ENCODE measurements at places on chromosomes 7 and 10.

DNA sequence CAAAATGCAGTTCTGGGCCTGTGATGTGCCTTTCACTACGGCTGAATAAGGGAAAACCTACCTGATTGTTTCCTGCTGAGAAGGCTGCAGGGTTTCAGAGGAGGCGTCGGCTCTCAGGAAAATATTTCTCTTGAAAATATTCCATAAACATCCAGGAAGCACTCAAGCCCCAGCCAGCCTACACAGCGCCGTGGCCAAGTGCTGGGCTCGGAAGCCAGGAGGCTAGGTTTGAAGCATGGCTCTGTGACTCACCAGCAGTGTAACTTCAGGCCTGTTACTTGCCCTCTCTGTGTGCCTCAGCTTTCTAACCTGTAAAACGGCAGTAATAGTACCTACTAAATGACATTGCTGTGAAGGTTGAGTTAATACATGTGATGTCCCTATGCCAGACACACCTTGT lies 399.1 kb downstream of the GATA3 start:
- DNase-seq = no peak

- no peak for DNase-seq
Observed at GRCh38 chr7:22008087-22008486, 62.4 kb upstream of the CDCA7L start.

DNA sequence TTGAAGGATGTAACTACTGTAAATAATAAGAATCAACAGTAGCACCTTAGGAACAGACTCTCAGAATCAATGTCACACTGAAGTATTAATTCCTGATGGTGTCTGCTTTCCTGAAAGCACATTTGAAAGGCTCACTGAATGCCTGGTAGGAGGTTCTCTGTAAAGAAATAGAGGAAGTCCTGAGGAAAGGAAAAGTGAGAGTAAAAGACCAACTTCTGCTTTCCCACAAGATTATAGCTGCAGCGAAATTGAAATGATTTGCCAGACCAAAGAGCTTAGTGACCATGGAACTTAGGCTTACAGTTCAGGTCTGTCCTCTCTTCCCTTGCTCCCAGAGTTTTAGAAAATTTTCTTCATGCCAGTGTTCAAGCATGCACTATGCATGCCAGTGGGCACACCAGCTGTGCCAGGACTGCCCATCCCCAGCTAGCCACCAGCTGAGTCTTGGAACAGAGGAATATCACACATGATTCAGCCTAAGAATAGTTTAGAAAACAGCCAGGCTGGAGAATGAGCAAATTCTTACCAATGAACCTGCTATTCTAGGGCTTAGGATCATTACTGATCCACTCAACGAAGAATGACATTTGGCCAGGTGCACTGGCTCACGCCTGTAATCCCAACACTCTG lies 123.2 kb downstream of the HERPUD2 start:
- DNase-seq = no peak

- no peak for DNase-seq
Observed at GRCh38 chr10:20443094-20443493, 454.0 kb downstream of the NEBL start.

DNA sequence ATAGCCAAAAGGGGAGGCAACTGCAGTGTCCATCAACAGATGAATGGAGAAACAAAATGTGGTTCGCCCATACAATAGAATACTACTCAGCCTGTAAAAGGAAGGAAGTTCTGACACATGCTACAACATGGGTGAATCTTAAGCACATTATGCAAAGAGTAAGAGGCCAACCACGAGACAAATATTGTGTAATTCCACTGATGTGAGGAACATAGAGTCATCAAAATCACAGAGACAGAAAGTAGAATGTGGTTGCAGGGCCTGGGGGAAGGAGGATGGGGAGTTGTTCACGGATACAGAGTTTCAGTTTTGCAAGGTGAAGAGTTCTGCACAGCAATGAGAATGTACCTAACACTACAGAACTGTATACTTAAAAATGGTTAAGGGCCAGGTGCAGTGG lies 13.7 kb upstream of the C10orf71 start:
- DNase-seq = no peak

DNA sequence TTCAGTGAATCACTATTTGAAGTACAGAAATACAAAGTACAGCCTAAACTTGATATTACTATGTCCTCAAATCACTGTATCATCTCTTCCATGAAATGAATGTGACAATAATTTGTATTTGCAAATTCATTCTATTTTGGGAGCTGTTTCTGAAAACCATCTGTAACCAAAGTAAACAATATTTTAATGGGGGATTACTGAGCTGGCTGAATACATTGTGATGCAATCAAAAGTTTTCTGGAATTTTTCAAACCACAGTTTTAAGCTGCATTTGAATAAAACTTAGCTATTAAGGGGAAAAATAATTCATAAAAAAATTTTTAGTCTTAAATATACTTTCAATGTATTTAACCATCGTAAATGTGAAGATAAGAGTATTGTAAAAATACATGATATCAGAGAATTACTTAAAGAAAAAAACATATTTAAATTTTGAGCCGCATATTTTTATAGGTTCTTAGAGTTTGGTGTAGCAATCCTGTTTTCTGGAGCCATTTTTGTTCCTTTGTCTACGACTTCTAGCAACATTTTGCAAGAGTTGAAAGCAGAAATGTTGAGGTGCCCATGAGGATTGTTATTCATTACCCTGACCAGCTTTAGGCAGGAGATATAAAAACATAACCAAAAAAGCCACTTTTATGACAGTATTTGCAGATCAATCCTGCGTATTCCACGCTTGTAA lies 45.9 kb upstream of the AGMO start:
- no peak for DNase-seq

Measured in activated T-helper 1 cell treated with Interleukin-2 at 50 U/mL for 16 hours (primary cell).